Kidney epithelial cell (primary cell): ENCODE measurements at places on chromosomes 11 and 22. TPM values are rescaled to one million over a fixed set of nuclear protein-coding genes. Genes with fewer than 3 reads are reported as not detected.
A peak's percentile ranks its signal among the peaks of the same experiment; 100 is the strongest.

Gene OR10S1
- not detected in 2 replicates for total RNA-seq

DNA sequence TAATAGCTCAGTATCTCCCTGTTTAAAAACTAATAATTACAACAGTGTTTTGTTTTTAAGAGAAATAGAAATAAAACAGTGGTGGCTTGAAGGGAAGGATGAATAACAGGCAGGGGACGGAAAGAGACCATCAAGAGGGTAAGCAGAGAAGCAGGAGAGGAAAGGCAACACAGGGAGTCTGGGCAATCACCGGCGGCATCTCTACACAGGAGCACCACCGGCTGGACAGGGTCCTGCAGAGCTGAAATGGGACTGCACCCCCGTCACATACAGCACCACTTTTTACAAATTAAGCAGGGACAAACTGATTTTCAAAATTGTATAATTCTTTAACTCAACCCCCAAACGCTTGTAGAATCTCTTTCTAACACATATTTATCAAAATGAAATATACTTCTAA, 18.4 kb downstream of the PHF21A start:
- DNase-seq = no peak

DNA sequence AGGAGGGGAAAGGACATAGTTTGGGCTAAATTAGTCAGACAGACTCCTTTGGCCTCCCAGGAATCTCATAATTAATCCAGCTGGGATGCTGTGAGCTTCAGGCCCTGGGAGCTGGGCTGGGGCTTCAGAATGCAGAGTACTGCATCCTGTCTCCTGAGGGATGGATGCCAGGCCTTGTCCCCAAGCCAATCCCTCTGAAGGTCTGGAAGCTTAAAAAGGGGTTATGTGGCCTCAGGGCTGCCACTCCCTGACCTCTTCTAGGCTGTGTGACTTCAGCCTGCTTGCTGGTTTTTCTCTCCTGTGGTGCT, 6.9 kb upstream of the LRRC32 start:
- DNase-seq = no peak

DNA sequence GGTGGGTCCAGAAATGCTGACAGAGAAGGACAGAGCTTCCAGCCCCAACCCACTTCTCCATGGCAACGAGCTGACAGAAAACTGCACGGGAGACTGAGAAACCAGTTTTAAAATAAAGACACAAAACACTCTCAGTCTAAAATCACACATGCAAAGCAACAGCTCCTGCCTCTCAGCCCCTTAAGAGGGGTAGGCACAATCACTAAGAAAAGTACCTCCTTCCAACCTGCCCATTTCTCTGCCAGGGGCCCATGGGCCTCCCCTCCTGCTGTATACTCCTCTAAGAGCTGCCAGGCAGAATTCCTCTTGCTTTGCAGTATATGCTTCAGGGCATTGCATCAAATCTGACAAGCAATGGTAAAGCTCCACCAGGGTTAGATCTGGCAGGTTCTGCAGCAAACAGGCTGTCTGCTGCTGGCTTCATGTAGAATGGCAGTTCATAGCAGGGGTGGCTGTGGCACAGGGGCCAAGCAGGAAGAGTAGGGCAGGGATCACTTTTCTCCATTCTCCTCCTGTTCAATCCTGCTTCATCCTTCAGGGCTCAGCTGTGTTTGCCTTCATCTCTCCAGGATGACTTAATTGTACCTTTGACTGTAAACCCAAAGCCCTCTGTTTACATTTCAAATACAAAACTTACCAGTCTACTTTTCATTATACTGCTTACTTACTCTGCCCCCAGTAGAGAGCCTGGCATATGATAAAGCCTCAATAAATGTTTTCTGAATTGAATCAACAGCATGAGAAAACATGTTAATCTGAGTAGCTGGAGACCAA, 77.7 kb downstream of the KCNC1 start:
- DNase-seq = no peak

- no peak for DNase-seq
Observed at GRCh38 chr22:34709641-34710040, 356.3 kb upstream of the ISX start.

GRCh38 chr22:35421121-35421520, 21.2 kb downstream of the MCM5 start:
- no peak for DNase-seq

GRCh38 chr11:129184581-129184980, 7.5 kb downstream of the ARHGAP32 start:
- DNase-seq = no peak

Gene UBQLNL
- 0.21 TPM in 1 of 2 replicates, not detected in the other for total RNA-seq

Gene SCO2
- 2.3 and 5.7 TPM in 2 replicates for total RNA-seq

- DNase-seq = no peak
Observed at GRCh38 chr22:44298406-44299091, 14.2 kb downstream of the SHISAL1 start.

- no peak for DNase-seq
Observed at GRCh38 chr11:11514246-11514645, 107.6 kb downstream of the GALNT18 start.

DNA sequence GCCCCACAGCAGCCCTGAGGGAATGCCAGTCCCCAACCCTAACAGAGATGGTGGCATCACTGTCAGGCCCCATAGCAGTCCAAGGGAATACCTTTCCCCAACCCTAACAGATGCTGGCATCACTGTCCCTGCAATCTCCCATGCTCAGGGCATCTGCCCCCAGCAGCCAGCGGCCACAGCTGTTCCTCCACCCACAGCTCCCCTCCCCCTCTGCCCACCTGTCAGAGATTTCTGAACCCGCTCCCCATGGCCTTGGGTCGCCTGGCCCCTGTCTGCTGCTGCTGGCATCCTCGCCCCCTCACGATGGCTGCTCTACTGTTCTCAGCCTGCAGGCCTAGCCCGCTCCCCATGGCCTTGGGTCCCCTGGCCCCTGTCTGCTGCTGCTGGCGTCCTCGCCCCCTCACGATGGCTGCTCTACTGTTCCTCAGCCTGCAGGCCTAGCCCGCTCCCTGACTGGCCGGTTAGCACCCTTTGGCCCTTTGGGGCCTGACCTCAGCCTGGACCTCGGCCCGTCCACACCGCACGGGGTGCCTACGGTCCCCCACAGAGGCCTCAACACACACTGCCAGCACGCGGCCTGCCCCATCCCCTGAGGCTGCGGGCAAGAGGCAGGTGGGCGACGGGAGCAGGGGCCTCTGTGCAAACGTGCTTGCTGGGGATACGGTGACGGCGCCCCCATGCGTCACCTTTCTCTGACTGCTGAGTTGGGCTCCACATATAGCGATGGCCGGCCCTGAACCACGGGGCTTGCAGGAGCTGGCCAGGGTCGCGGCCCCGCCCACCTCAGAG, 20.7 kb downstream of the CHID1 start:
- DNase-seq = no peak

DNA sequence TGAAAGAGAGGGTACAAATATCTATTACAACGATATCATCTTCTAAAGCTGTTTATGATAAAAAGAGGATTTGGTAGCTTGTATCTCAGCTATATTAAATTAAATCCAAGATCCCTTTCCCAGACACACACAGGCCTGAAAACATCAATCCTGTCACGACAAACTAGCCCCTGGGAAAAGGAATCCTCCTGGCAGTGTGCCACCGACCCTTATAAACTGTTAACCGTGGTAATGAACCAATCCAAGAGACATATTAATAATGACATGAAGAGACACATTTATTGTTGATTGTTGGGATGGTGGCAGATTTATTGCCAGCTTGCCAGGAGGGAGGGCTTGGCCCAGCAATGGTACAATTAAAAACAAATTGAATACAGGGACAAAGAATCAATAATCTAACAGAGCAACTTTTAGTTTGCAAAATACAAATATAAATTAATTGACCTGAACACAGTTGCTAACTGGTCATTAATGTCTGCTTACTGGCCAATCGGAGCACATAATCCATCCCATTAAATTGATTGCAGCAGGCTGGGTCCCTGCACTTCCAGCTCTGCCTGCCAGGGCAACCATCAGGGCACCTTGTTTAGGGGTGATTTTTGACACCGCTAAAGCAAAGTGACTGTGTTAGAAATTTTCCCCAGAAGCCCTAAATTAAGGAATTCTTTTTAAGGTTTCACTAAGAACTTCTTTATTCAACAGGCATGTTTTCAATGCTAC, 887.6 kb downstream of the OPCML start:
- DNase-seq = no peak

Gene RFPL2
- total RNA-seq = not detected in 2 replicates

Gene NAALADL1
- total RNA-seq = 13.2 and 21.7 TPM in 2 replicates

DNA sequence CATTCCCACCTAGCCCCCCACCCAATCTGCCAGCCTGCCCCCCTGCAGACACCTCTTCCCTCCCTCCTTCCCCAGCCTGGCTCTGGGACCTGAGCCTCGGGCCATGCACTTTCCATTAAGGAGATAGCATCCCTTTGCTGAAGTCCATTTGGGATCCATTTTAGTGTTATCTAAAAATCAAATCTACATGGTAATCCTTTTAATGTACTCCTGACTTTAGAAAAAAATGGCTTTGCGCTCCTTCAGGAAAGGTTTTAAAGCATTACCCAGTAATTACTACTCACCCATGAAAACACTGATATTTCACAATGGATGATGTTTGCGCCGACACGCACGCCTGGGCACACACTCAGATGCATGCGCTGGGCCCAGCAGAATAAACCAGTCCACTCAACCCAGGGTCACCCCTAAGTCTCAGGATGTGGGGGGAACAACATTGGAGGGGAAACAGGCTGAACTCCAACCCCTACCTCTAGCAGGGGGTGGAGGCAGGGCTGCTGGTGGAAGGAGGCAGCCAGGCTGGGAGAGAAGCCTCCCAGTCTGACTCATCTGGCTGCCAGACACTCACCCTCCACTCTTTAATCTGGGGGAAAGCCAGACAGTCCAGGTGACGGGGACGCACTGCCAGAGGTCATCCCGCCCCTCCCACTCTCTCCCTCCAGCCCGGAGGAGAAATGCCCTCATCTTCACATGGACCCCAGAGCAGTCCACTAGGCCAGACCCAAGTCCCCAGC, 29.8 kb downstream of the LMO1 start:
- DNase-seq = peak; percentile 32

- no peak for DNase-seq
Observed at GRCh38 chr11:134357545-134357839, 25.7 kb downstream of the GLB1L2 start.

DNA sequence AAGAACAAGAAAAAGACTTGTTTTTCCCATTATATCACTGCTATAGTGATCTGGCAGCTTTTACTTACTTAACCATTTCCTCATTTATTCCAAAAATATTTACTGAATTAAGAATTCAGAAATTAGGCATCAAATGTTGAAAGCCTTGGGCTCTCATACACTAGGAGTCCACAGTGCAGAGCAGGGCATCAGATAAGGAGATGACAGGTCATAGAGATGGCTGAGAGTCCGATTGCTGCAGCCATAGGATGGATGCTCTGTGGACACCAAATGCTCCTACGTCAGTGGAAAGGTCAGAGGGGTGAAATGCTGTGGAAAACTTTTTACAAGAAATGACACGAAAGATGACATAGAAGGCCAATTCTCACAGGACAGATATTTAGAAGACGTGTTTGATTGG, 771.1 kb downstream of the LRRC4C start:
- DNase-seq = no peak

- DNase-seq = no peak
Observed at GRCh38 chr11:72574548-72575460, 99.4 kb downstream of the PDE2A start.

Gene SLC22A6
- not detected in 2 replicates for total RNA-seq

Gene MS4A15
- not detected in 2 replicates for total RNA-seq

DNA sequence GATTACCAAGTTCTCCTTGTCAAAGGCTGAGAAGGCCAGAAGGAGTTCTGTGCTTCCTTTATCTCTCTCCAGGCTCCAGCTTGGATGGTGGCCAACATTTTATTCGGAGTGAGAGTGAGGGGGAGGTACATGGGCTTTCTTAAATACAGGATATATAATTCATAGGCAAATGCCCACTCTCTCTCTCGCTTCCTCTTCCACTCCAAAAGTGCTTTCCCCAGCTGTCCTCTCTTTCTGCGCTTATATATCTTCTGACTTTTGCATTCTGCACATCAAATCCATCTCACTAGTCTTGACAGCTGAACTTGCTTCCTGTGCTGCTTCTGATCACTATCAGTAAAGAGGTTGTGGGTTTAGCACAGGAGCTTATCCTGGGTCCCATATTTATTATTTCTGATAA, 125.4 kb upstream of the ARHGAP20 start:
- DNase-seq = no peak

Gene CREB3L1
- 3.2 and 4.5 TPM in 2 replicates for total RNA-seq

GRCh38 chr22:48868554-48868953, 959.1 kb downstream of the BRD1 start:
- no peak for DNase-seq

DNA sequence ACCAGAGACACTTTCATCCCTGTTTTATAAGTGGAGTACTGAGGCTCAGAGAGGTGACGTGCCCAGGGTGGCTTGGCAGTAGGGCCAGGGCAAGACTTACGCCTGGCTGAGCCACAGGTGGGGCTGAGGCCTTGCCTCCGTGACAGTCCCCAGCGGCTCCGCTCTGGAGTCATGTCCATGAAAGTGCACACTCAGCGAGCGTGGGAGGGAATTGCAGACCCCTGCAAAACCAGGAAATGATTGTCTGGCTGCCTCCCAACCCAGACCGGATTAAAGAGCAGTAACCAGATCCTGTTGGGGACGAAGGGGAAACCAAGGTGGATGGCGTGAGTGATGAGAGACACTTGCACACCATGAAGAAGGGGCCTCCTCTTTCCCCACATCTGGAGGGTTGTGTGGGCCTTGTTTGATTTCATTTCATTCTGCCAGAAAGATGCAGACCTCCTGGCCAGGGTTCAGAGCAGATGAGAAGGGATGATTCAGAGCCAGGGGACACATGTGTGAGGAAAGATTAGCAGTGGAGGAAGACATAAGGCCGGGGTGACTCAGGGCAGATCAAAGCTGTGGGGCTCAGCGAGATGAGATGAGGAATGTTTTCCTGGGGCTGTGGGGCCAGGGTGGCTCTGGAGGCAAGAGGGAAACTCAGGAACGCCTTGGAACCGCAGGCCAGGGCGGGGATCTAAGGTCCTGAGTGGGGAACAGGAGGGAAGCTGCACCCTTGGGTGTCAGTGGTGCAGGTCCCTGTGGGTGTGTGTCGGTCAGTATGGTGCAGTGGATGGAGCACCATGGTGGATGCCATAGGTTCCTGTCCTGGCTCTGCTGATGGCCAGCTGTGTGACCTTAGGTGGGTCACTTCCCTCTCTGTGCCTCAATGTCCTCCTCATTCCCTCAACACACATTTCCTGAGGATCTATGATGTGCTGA, 29.9 kb upstream of the LRRC32 start:
- DNase-seq = peak; percentile 85

- DNase-seq = no peak
Observed at GRCh38 chr22:35835267-35835997, 117.8 kb downstream of the APOL5 start.
